Islet precursor cell (in vitro differentiated cells): ENCODE measurements at places on chromosomes 1 and 21.

GRCh38 chr21:18204931-18205330 is 39.7 kb upstream of the CHODL start:
- no peak for DNase-seq

GRCh38 chr1:208879022-208879421 is 634.8 kb upstream of the PLXNA2 start:
- no peak for DNase-seq

DNA sequence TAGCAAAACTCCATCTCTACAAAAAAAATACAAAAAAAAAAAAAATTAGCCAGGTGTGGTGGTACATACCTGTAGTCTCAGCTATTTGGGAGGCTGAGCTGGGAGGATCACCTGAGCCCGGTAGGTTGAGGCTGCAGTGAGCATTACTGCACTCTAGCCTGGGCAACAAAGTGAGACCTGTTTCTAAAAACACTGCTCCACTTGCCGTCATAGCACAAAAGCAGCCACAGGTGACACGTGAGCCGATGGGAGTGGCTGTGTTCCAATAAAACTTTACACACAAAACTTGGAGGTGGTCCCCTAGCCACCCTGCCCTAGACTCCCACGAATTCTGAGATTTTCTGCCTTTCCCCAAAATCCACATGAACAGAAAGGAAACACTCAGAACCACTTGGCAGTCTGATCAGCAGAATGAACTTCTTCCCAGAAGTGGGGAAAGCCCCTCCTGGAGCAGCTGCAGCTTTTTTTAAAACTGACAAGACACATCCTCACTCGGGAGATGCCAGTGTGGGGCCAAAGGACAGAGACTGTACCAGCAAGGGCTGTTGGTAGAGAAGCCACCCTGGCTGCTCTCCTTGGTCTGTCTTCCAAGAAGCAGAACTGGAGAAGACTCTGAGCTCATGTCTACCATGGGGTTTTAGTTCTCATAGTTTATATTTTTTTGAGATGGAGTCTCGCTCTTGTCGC is 23.3 kb downstream of the PLEKHM2 start:
- DNase-seq = no peak

DNA sequence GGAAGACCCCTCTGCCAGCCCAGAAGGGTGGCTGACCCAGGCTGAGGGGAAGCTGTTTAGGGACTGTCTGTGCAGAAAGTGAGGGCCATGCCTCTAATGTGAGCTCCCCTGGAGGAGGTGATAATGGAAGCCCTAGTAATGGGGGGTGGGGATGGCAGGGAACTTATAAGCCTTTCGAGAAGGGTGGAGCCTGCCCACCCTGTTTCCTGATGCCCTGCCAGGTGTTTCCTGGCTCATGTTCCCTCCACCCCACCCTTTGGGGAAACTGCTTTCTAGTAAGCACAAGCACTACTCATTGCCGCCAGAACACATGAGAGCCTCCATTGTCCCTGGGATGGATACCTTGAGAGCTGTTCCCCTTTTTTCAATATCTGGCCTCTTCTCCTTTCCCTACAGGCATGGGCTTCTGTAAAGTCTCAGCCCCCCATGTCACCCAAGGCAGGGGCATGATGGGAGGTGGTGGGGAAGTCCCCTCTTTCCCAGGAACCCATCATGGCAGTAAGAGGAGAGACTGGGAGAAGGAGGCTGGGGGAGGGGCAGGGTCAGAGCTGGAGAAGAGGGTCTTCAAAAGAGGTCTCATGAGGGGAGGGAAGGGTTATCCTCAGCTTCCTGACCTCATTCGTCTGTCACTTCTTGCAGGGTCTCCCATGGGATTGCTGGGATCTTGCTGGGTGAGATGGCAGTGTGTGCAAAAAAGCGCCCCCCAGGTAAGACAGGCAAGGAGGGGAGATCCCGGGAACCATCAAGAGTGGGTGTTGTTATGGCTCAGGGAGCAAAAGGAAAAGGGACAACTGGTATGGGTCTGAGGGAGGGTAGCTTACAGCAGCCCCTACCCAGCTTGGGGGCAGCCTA is 2.4 kb downstream of the ATP8B2 start:
- DNase-seq = no peak

GRCh38 chr1:12597792-12598191 is 20.2 kb downstream of the DHRS3 start:
- DNase-seq = no peak

DNA sequence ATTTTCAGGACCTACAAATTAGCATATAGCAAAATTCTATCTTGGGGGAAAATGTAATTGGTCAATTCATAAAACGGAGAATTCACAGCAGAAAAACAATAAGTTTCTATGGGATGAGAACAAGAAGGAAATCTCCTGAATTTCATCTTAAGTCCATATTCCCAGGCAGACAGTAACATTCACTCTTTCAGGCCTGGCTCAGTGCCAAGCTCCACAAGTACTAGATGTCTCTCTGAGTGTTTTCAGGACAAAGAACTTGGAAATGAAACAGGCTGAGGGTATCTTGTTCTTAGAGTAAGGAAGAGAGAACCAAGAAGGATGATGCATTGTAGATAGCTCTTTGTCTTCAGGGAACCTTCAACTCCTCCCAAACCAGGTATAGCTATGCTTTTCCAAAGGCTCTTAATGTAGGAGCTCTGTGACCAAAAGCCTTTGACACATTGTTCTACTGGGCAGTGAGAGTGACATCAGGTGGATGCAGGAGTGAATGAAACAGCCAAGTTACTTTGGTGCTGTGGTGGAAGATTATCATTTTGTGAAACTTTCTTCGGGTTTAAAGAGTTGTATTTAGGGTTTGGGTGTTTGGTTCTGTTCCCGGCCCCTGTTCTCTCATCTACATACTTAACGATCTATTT is 298.3 kb downstream of the GPATCH2 start:
- no peak for DNase-seq

- no peak for DNase-seq
Observed at GRCh38 chr1:119228335-119229080, 88.1 kb upstream of the WARS2 start.

DNA sequence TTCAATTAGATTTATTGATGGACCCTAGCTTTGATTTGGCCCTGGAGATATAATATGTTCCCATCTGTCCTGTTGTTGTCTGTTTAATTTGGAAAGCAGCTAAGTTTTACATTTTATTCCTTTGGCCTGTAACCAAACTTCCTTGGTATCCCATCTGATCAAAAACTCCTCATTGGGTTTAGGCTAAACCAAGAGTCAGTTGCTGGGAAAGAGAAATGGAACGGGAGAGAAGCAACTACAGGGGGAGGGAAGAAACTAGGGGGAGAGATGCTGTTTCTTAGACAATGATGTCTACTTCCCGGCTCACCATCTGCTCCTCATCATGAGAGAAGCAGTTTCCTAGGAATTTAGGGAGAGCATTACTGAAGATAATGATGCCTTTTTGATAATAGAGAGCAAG is 141.8 kb downstream of the SYT2 start:
- no peak for DNase-seq

- DNase-seq = no peak
Observed at GRCh38 chr21:33028773-33029384, 3.1 kb downstream of the OLIG2 start.

- DNase-seq = no peak
Observed at GRCh38 chr21:45040157-45040711, 34.1 kb upstream of the ADARB1 start.
